ENCODE measurements at places on chromosomes 4 and X.

DNA sequence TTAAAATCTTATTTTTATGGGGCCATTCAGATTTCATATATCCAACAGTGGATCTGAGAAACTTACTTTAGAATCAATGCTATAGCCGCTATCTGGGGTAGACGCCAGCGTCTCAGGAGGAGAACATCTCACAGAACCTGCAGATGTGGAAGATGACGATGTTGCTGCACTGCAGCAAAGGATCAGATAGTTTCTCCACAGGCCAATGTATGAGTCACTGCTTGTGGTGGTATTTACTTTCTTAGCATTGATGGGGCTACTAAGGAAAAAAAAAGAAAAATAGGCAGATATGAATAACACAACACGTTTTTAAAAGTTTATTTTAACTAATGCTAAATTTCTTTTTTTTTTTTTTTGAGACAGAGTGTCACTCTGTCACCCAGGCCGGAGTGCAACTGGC, 85.9 kb downstream of the ZAR1 start:
- no peak for DNase-seq

- DNase-seq, result no peak
These were observed 27.8 kb upstream of the GALNTL6 start for GRCh38 chr4:171785388-171785787.

DNA sequence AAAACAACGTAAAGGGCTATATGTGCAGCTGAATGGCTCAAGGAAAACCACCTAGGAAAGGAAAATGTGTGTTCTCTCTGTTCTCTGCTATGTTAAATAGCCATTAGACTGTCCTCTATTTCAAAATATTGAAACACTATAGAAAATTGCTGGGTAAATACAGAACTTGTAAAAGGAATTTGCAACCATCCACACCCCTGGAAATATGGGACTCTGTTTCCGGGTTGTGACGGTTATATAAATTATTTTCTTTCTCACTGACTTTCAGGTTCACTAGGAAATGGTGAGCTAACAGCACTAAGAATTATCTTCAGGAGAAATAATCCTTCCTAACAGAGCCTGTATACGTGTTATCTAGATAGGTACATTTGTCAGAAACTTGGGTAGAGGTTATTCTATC, 161.0 kb upstream of the DKK2 start:
- no peak for DNase-seq

GRCh38 chr4:140312100-140312499, 61.3 kb upstream of the SCOC start:
- DNase-seq, result no peak

GRCh38 chr4:40299811-40300292, 35.3 kb upstream of the CHRNA9 start:
- DNase-seq, result no peak

DNA sequence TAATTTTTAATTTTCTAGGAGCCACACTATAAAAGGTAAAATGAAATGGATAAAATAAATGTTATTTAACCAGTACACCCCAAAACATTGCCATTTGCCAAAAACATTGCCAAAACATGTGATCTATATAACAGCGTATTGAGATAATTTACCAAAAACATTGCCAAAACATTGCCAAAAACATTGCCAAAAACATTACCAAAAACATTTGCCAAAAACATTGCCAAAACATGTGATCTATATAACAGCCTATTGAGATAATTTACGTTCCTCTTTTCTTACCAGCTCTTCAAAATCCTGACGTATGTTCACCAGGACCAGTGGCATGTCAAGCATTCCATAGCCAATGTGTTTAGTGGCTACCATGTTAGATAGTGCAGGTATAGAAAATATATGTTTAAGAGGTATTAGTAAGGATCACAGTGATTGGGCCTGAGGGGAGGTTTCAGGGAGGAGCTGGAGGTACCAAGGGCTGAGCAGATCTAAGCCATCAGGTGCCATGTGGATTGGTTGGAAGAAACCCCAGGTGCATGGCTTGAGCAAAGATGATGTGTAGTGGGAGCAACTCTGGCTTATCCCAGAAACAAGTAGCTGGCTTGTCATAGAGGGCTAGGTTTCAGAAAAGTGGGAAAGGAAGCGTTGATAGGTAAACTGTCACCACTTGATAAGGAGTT, 42.6 kb downstream of the RAPGEF2 start:
- no peak for DNase-seq

DNA sequence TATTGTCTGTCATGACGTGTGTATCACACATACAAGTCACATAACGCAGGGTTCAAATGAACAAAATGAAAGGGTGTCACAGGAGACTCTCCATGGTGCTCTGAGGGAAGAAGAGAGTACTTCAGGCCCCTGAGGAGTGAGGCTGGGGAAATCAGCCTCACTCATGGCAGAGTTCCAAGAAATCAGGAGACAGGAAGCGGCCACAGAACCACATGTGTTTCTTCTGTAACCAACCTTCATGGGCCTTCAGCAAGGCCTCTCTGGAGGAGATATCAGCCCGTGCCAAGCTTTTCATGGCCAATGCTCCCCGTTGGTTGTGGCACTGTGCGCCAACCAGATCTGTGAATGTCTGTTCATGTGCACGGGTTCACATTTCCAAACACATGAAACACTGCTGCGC, 76.0 kb downstream of the NAT8L start:
- DNase-seq, result no peak

DNA sequence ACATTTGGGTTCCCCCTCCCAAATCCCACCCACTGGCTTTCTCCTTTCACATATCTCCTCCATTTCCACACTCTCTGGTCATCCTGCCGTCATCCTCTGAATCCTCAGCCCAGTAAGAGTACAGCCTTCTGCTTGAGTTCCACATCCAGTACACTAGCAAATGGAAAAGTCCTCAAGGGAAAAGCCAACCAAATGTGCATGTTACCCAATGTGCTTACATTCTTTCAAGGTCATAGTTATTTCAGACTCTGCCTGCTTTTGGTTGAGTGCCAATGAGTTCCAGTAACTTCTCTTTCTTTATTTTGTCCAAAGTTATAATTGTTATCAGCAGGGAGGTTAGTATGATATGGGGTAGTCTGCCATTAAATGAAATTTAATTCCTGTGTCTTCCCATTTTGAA, 78.1 kb downstream of the SRPX start:
- DNase-seq, result no peak

DNA sequence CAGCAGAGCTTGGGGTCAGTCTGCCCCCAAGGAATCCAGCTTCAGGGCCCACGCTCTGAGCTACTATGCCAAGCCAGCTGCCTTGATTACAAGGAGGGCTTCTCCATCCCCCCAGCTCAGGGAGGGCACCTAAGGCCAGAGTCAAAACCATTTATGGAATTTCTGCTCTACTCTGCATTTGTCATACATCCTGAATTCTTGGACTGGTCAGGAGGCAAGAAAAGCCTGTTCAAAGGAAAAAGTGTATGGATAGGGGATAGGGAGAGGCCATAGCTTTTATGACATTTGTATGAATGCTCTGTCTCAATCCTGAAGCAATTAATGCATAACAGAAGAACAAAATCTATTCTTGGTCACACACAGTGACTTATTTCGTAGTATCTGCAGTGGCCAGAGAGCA, 32.2 kb downstream of the EDNRA start:
- DNase-seq, result no peak

DNA sequence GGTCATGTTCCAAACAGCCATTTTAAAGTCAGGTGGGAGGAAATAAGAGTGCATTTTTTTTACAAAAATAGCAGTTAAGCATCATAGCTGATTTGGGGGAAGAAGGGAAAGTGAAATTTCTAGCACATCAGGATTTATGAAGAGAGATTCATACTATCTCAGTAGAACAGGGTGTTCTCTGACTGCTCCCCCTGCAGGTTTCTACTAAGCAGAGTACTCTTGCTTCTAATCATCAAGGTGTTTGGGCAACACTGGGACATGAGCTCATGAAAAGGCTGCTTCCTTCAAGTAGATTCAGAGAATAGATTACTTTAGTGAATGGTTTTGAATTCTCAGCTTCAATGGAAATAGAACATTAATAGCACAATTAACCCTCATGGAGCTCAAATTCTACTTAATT, 591.4 kb upstream of the PCDH10 start:
- DNase-seq, result no peak

- no peak for DNase-seq
These were observed 81.5 kb downstream of the QRFPR start for GRCh38 chr4:121299367-121299766.

DNA sequence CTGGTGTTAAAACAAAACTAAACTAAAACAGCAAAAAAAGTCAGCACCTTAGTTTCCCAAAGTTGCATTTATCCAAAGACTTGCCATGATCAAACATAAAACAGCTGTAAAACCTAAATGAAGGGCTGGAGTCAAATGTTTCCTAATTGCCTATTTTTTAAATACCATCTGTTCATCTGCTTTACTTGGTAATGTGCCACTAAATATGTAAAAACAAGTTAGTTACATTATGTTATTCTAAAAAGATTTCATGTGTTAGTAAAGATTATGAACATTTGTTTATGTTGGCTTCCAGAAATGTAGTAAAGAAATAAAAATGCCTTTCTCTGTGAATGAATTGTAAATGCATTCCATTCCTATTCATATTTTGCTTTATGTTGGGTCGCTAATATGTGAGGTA, 977.8 kb downstream of the FSTL5 start:
- no peak for DNase-seq

- no peak for DNase-seq
These were observed 30.1 kb downstream of the TEX13A start for GRCh38 chrX:105190252-105190853.
